Amniotic stem cell (primary cell): ENCODE measurements at places on chromosomes 13 and 19.
A peak's percentile ranks its signal among the peaks of the same experiment; 100 is the strongest.

GRCh38 chr13:35984776-35985453 lies 146.3 kb downstream of the DCLK1 start:
- DNase-seq: no peak

DNA sequence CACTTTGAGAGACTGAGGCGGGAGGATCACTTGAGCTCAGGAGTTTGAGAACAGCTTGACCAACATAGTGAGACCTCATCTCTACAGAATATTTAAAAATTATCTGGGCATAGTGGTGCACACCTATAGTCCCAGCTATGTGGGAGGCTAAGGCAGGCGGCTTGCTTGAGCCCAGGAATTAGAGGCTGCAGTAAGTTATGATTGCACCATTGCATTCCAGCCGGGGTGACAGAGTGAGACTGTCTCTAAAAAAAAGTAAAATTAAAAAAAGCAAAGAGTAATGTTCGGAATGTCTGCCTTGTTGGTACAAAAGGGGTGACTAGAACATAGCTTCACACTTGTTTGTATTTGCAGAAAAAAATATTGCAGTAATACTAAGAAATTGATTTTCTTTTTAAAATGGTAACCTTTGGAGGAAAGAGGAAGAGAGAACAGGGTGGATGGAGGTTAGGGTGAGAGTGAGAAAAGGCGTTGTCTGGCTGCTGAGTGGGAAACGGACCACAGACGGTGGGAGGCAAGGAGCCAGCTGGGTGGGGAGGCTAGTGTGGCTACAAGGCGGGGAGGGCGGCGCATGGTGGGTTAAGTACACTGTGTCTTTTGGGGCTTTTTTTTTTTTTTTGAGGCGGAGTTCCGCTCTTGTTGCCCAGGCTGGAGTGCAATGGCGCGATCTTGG lies 10.2 kb downstream of the PPP1R14A start:
- no peak for DNase-seq

GRCh38 chr19:46784262-46785053 lies 3.9 kb downstream of the SLC1A5 start:
- peak; percentile 78 for DNase-seq

DNA sequence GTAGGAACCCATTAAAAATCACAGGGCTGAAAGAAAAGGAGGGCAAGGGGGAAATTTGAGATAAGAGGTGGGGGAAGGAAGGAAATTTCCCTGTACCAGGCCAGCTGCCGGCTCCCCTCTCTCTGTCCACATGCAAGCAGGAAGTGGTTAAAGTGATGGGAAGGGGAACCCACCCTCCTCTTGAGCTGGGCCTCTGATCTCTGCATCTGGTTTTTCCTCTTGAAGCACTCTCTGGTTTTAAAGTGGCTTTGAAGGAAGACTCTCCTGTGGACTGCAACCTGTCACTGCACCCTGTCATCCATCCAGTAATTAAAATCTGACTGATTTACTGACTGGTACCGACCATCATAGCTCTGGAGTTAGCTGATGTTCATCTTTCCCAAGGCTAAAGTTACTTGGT lies 239.6 kb downstream of the TSHZ3 start:
- DNase-seq: no peak

GRCh38 chr19:6011794-6012193 lies 33.9 kb upstream of the RANBP3 start:
- no peak for DNase-seq

DNA sequence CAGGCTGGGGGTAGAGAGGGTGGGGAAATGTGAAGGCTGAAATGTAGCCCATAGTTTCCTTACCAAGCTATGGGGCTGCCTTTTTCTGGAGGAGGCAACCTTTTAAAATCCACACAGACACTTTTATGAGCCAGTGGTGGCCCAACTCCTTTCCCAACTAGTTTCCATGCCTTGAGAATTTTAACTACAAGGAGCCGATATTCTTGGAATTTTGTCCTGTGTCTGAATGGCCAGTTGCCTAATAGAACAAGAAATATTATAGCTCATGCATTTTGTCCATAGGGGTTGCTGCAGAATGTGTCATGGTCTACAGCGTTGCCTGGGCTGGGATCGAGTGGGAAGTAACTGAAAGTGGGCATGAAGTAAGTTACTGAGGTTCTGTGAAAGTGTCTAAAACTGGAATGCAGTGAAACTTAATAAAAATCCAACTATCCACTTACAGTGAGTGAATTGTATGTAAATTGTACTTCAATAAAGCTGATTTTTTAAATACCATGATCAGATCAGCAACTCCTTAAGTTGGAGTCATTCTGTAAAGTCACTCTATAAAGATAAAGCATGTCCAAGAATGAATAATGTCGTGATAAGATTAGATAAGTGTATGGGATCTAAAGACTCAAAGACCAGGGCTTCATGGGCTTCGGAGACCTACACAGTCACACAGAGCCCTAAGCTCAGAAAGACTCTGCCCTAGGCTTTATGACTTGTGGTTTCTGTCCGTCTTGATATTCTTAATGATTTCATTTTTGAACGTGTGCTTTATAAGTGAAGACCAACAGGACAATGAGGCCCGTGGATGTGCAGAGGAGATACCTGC lies 122.6 kb upstream of the FNDC3A start:
- DNase-seq: no peak

GRCh38 chr19:17922138-17922537 lies 10.7 kb upstream of the CCDC124 start:
- no peak for DNase-seq
